ENCODE measurements at places on chromosomes 3 and 15.
A peak's percentile ranks its signal among the peaks of the same experiment; 100 is the strongest.

GRCh38 chr15:66131200-66131599, 122.3 kb downstream of the MEGF11 start:
- no peak for DNase-seq

GRCh38 chr3:76063019-76063418, 277.7 kb upstream of the ZNF717 start:
- DNase-seq = peak; percentile 78

GRCh38 chr3:44926921-44927320, 49.1 kb downstream of the ZDHHC3 start:
- DNase-seq = no peak

DNA sequence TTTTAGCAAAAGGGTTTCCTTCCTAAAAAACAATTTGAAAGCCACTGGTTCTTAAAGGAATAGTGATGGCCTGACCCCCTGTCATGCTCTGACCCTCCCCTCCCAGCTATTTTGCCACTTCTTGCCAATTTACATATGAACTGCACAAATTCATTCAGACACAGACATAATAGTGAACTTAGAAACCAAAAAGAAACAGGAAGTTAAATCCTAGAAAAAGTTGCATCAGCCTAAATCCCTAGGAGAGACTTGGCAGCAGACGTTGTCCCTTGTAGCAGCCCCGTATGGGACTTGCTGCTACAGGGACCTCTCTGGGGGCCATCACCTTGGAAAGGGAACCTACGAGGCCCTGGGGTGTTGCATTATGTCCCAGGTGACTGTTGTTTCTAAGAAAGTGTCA, 14.3 kb upstream of the PDE8A start:
- DNase-seq = no peak

- no peak for DNase-seq
Measured at GRCh38 chr3:149411583-149411982, 34.1 kb upstream of the TM4SF1 start.

DNA sequence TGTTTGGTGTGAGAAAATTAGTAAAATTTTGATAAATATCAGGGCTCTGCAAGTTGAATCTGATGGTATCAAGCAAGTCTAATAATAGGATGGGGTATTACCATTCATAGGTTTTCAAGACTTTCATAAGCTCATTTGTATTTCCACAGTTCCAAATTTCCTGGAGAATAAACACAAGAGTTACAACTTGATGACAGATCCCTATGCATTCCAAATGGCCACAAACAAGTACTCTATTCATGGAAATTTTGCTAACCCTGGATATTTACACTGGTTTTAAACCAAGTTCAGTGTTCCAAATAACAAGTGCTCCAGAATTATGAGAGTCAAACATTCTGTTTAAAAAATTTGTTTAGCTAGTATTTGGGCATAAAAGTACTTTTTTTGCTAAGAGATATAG, 75.0 kb upstream of the CNTN6 start:
- no peak for DNase-seq

- no peak for DNase-seq
Measured at GRCh38 chr3:32200992-32201758, 37.3 kb upstream of the CMTM8 start.

DNA sequence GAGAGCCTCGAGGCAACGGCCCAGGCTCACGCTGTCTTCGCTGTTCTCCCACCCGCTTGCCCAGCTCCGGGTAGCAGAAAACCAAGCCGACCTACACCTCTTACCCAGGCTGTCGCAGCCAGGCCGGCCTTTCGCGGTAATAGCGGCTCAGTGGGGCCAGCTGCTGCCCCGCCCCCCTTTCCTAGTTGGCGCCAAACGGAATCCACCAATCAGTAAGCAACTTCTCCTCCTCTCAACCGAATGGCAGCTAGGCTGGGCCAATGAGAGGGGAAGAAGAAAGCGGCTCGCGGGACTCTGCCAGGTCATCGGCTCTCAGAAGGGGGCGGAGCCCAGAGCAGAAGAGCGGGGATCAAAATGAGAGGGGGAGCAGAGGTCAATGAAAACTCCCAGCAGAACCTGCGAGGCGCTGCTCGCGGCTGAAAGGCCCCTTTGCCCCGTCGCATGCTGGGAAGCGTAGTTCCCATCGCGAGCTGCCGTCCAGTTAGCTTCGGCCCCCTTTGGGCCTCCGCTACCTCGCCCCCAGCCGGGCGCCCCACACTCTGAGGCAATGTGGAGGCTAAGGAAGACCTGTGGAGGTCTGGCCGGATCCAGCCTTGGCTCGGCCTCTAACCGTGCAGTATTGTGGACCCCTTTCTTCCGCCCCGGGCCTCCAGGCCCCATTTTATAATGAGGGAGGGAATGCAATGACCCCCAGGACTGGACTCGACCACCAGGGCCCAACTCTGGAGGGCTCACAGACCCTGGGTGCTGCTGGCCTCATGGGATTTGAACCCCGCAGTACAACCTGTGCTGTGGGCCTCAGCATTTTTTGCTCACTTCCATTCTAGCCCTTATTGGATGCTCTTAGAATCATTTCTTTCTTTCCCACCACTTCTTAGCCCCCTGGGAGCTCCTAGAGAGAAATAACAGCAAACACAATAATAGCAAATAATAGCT, at the start of gene CDC25A:
CDC25A (minus strand) TSS at position 152 of the 936 bp plus-strand sequence. CDS start 470 bp downstream, outside the sequence.
- peak; percentile 95 for DNase-seq

GRCh38 chr15:59522988-59523461, 85.0 kb downstream of the FAM81A start:
- DNase-seq = no peak

- DNase-seq = peak; percentile 99
Measured at GRCh38 chr3:5022966-5023776, 43.9 kb downstream of the BHLHE40 start.

GRCh38 chr3:40265181-40265580, 44.3 kb upstream of the EIF1B start:
- DNase-seq = no peak

DNA sequence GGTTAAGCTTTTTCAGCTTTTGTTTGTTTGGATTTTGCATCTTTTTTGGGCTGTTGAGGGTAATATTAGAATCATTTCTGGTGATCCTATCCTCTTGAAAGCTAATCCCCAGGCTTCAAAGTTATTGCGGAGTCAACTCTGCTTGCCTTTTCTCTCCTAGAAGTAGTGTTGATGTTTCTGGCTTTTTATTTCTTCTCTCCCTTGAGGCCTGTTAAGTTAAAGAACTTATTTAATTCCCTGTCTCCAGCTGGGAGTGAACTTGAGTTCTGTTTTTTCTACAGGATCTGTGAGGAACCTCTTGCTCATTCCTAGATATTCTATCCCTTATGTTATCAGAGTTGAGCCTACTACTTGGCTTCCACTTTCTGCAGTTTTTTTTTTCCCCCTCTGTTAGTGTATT, 34.1 kb upstream of the CACNA1D start:
- no peak for DNase-seq

DNA sequence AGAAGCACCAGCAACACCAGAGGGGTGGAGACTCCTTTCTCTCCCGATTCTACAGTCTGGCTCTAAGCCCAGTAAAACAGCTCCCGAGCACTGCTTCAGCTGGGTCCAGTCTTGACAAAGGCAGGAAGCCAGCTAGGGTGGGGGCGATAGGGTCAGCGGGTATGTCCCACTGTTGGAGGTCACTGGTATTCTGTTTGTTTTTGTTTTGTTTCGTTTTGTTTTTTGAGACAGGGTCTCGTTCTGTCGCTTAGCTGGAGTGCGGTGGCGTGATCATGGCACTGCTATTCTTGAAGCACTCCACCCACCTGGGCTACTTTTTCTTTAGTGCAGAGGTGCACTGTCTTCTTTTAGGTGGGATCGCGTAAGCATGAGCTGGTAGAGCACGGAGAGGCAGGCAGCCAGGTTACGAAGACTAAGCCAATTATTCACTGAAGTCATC, 16.3 kb downstream of the GCSAM start:
- no peak for DNase-seq

GRCh38 chr3:158492685-158493084, 78.3 kb upstream of the MLF1 start:
- no peak for DNase-seq

GRCh38 chr3:43691120-43691995, 620 bp downstream of the ABHD5 start:
- DNase-seq = no peak

GRCh38 chr15:99556578-99556977, 9.2 kb upstream of the MEF2A start:
- no peak for DNase-seq

- no peak for DNase-seq
Measured at GRCh38 chr3:193560870-193561269, 6.2 kb upstream of the ATP13A4 start.

DNA sequence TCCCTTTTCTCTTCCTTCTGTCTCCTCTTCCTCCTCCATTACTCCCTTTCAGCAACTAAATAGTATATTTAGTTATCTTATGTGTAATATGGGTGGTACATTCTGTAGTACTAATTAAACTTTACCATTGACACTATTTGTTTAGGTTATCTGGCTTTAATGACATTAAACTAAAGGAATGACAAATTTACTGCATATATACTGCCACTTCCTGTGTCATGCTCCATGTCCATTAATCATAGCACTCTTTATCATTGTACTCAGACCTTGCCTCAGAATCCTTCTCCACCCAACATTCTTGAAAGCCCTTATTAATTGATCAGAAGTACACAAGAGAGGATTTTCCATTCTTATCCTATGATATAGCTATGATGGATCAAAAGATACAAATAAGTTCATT, 244.2 kb downstream of the NAALADL2 start:
- no peak for DNase-seq

- peak; percentile 90 for DNase-seq
Measured at GRCh38 chr3:155131104-155131503, 51.0 kb downstream of the MME start.

Measured in non-pigmented ciliary epithelial cell (primary cell).